ENCODE measurements at places on chromosomes 2 and 18. TPM values are rescaled to one million over a fixed set of nuclear protein-coding genes. Genes with fewer than 3 reads are reported as not detected.

The CGREF1 gene
- 0.49 TPM for total RNA-seq

The SLC16A14 gene
- total RNA-seq, result 15.2 TPM

The NEUROD1 gene
- not detected for total RNA-seq

The C2orf74 gene
- 19.4 TPM for total RNA-seq

The MATN3 gene
- not detected for total RNA-seq

The ZNF236 gene
- total RNA-seq, result 24.9 TPM

The UGT1A10 gene
- not detected for total RNA-seq

The VWC2L gene
- not detected for total RNA-seq

The NLRC4 gene
- total RNA-seq, result 21.6 TPM

The KCNE4 gene
- total RNA-seq, result 3.3 TPM

The CYP26B1 gene
- total RNA-seq, result 10.0 TPM

The DNAH7 gene
- total RNA-seq, result 0.34 TPM

The CCDC178 gene
- 14.2 TPM for total RNA-seq

The GPR39 gene
- total RNA-seq, result not detected

The ATG16L1 gene
- total RNA-seq, result 32.4 TPM

The SERPINB11 gene
- total RNA-seq, result not detected

The MEIS1 gene
- total RNA-seq, result 26.0 TPM

The DGUOK gene
- total RNA-seq, result 48.4 TPM

The HOXD9 gene
- total RNA-seq, result 2.4 TPM

The IGFBP5 gene
- 23.4 TPM for total RNA-seq

The NRP2 gene
- total RNA-seq, result 26.7 TPM

The FTCDNL1 gene
- total RNA-seq, result 10.3 TPM

The CIB4 gene
- total RNA-seq, result not detected

The ELAC1 gene
- 12.1 TPM for total RNA-seq

The ST8SIA5 gene
- 0.03 TPM for total RNA-seq

The KIAA2012 gene
- total RNA-seq, result not detected

The STK17B gene
- 191 TPM for total RNA-seq

The CRYBA2 gene
- total RNA-seq, result not detected

The LAMA1 gene
- 1.3 TPM for total RNA-seq

The UGT1A9 gene
- not detected for total RNA-seq

The MAP3K19 gene
- total RNA-seq, result not detected

The FER1L5 gene
- 0.10 TPM for total RNA-seq

The AQP12B gene
- not detected for total RNA-seq

The C2orf72 gene
- total RNA-seq, result not detected

The CLHC1 gene
- 34.7 TPM for total RNA-seq

The ZNF804A gene
- total RNA-seq, result 0.54 TPM

The FSIP2 gene
- 0.89 TPM for total RNA-seq
